HepG2 (cell line): ENCODE measurements at places on chromosomes 4 and X. TPM values are rescaled to one million over a fixed set of nuclear protein-coding genes. Genes with fewer than 3 reads are reported as not detected.

The NUDT11 gene
- total RNA-seq = not detected in 2 replicates

The TIGD4 gene
- 0.49 and 0.62 TPM in 2 replicates for total RNA-seq

The WDR17 gene
- total RNA-seq = not detected in 2 replicates

The TSPAN7 gene
- 12.8 and 21.4 TPM in 2 replicates for total RNA-seq

The EMD gene
- total RNA-seq = 10.4 and 14.5 TPM in 2 replicates

DNA sequence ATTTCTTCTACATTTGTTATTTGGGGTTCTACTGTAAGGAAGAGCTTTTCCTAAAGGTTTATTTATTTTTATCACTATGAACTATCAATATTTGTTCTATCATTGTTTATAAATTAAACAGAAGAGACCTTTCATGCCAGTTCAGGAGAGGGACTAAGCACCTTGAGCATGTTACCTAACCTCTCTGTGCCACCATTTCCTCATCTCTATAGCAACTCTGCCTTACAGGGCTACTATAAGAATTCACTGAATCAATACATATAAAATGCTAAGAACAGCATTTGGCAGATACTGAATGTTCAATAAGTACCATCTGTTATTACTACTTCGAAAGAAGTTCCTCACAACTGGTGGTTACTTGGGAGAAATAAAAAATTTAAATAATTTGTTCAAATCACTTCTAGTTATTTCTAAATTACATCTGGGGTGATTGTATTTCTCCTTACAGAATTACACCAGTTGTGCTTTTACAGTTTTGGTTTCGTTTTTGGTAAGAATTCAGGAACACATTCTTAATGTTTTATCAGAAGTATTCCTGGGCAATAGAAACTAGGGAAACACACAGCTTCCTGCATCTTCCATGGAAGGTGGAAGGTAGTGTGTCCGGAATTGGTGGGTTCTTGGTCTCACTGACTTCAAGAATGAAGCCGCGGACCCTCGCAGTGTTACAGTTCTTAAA, 32.9 kb downstream of the EREG start:
- DNase-seq = no peak

- DNase-seq = no peak
Observed at GRCh38 chr4:7186516-7187167, 5.7 kb upstream of the SORCS2 start.

GRCh38 chrX:55524487-55524886, 34.8 kb upstream of the USP51 start:
- DNase-seq = peak; percentile 0
